ENCODE measurements at places on chromosomes 5 and 9.

DNA sequence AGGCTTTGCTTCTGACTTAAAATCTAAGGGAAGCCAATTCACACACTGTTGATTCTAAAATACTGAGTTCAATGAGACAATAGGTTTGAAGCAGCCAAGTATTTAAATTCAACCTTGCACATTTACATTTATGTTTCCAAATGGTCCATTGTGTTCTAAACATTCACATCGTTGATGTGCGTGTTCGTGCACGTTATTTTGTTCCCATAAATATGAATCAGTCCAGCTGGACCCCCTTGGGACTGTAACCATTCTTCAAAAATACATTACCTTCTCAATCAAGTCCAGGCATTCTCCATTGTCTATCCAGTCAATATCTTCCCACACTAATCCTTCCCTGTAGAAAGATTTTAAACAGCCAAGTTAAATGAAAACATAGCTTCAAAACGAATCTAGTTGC, 146.4 kb upstream of the RETREG1 start:
- DNase-seq: no peak

- no peak for DNase-seq
Observed at GRCh38 chr5:110510146-110510545, 216.3 kb downstream of the TMEM232 start.

GRCh38 chr5:171524466-171524865, 105.0 kb downstream of the FGF18 start:
- DNase-seq: no peak

DNA sequence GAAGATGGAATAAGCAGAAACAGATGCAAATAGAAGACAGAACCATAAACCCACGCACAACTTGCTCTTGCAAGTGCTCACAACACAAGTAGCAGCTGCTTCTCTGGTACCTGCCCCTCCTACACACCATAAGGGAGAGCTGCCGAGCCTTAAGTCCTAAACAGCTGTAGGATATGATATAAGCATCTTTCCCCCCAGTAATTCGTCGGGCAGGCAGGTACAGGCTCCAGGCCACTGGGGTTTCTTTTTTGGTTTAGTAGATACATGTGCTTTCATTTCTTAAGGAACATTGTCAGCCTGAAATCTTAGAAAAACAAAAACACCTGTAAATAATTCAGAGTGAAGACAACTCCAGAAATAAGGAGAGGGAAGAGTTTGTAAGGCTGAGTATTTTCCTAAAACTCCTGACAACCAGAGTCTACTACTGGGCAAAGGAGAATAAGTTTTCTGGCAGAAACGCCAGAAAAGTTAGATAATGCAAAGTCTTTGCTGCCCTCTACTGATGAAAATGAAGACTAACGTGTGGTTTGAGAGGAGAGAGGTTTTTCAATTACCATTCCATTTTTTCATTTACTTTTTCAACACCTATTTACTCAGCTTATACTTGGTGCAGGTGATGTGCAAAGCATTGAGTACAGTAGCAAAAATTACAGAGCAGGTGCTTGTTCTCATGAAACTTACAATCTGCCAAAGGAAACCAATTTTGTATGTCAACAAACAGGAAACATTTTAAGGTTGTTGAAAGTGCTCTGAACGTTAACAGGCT, 20.1 kb upstream of the TCERG1 start:
- DNase-seq: no peak

DNA sequence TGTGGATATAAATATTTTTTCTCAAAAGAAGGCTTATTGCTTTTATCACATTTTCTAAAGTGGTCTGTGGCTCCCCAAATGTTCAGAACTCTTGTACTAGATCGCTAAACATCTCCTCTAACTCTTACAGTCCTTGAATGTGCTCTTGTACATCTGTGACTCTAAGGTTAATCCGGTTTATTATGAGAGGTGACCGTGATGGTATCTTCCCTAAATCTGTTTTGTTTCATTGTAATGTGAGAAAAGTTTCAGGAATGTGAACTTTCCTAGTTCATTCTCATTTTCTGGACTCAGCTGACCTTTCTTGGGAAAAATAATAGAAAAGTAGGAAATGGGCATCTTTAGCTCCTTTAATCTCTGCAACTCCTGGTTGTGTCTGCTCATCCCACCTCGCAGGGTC, 94.5 kb upstream of the CD180 start:
- no peak for DNase-seq
